ENCODE measurements at places on chromosomes 7 and 10.

DNA sequence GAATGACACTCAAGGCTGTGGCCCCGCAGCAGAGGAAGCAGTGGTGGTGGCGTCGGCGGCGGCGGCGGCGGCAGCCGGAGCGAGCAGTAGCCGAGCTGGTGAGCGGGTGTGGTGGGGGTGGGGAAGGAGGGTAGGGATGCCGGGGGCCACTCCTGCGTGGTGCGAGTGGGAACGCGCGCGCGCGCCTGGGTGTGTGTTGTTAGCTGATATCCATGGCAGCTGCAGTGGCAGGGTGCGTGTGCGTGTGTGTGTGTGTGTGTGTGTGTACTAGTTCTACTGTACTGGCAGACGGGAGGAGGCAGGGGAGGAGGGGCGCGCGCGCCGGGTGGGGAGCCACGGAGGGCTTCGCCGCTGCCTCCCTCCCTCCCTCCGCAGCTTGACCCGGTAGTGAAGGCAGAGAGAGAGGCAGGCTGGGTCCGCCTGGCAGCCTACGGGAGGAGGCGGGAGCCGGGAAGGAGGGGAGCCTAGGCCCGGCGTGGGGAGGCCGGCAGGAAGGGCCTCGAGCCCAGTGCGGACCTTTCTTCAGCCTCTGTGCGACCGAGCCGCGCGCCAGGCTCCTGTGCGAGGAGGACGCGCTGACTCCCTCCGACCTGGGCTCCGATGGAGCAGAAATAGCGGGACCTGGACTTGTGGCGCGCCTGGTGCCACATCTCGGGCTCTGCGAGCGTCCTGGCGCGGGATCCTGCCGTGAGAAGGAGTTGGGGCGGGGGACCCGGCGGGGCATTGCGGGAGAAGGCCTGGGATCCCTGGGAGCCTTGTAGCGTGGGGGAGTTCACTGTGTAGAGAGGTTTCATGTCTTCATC, at the start of gene MAGI2:
MAGI2 (minus strand) TSS at position 110 of the 803 bp plus-strand sequence. CDS start 347 bp downstream, outside the sequence.
- peak within 1 kb of the TSS; percentile 69 for H3K4me3 ChIP-seq
- no peaks in the 10 kb centered on the region for H3K36me3 ChIP-seq
- H3K27ac ChIP-seq, result no peak within 1 kb of the TSS
- H3K27me3 ChIP-seq, result peaks cover 55% of the 10 kb centered on the region
- DNase-seq, result no peak

DNA sequence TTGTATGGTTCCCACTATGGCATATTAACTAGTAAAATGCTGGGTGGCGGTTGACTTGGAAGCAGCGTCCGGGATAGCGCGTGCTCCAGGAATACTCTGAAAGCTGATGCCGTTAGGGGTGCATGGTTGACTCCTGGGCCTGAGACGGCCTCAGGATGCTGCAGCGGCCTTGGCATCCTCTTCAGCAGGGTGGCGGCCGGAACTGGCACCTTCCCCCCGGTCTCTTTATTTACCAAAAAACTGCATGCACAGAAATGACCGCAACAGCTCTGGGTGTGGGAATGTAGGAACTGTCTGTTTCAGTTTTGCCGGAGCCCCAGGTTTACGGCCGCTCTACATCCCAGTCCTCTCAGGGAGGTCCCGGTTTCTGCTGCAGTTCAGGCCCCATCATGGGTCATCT, 28.8 kb downstream of the PFKP start:
- H3K4me1 ChIP-seq, result peaks cover 54% of the 10 kb centered on the region
- H3K27ac ChIP-seq, result no peak overlapping the region
- H3K27me3 ChIP-seq, result no peaks in the 10 kb centered on the region

- peaks cover 4% of the 10 kb centered on the region for H3K36me3 ChIP-seq
- H3K27ac ChIP-seq, result peak overlapping the region; percentile 25
- no peak for DNase-seq
- peaks cover 6% of the 10 kb centered on the region for H3K4me1 ChIP-seq
- H3K27me3 ChIP-seq, result no peaks in the 10 kb centered on the region
Observed at GRCh38 chr7:6504996-6505395, 46.3 kb downstream of the GRID2IP start.

- no peaks in the 10 kb centered on the region for H3K4me1 ChIP-seq
- no peaks in the 10 kb centered on the region for H3K27me3 ChIP-seq
- no peaks in the 10 kb centered on the region for H3K36me3 ChIP-seq
- DNase-seq, result no peak
- no peak overlapping the region for H3K27ac ChIP-seq
- no peak overlapping the region for H3K4me3 ChIP-seq
Observed at GRCh38 chr7:148135116-148135515, 455.4 kb upstream of the C7orf33 start.

GRCh38 chr10:133308421-133309099, at the start of the genes TUBGCP2 and ZNF511:
TSS of gene TUBGCP2 (minus strand) at chr10:133308872. CDS start at chr10:133302941, 5,931 bp downstream.
TSS of gene ZNF511 (plus strand) at chr10:133308914. CDS start at chr10:133308944, 30 bp downstream.
- peak; percentile 89 for DNase-seq
- no peaks in the 10 kb centered on the region for H3K27me3 ChIP-seq
- H3K36me3 ChIP-seq, result peaks cover 32% of the 10 kb centered on the region
- peak within 1 kb of the TSS; percentile 99 for H3K27ac ChIP-seq

DNA sequence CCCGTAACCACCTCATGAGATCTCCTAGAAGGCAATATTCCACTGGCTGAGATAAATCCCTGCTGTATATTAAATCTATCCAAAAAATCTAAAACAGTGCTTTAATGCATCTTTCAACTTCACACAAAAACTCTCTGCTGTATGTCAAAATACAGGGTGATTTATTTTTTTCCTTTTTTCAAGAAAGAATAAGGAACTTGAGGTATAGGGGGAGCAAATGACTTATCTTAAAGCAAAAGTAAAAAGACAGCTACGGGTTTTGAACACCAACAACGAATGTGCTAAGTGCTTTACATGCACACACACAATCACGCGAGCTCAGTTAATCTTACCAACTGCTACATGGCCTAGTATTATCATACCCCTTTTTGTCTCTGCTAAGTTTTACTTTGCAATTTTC, 168.9 kb upstream of the PHF14 start:
- H3K27me3 ChIP-seq, result no peaks in the 10 kb centered on the region
- H3K4me3 ChIP-seq, result no peak overlapping the region
- no peak for DNase-seq
- no peak overlapping the region for H3K27ac ChIP-seq
- no peaks in the 10 kb centered on the region for H3K36me3 ChIP-seq

GRCh38 chr7:137774793-137775201, 72.0 kb downstream of the DGKI start:
- peaks cover 7% of the 10 kb centered on the region for H3K27me3 ChIP-seq
- no peak overlapping the region for H3K27ac ChIP-seq
- H3K4me1 ChIP-seq, result no peaks in the 10 kb centered on the region
- H3K36me3 ChIP-seq, result no peaks in the 10 kb centered on the region

DNA sequence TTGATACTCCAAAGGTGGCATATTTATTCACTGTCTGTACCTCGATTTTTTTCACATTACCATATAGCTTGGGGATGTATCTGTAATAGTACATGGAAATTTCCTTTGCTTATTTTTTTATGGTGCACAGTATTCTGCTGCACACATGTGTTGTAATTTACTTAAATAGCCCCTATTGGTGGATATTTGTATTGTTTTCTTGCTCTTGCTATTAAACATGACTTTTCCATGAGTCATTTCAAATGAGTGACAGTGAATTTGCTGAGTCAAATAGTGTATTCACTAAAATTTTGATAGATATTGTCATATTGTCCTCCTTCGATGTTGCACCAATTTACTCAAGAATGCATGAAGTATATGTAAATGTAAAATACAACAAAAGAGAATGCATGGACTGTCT, 122.7 kb upstream of the STEAP4 start:
- no peak overlapping the region for H3K4me3 ChIP-seq
- no peaks in the 10 kb centered on the region for H3K4me1 ChIP-seq
- no peak overlapping the region for H3K27ac ChIP-seq
- no peak for DNase-seq

GRCh38 chr7:113460067-113460466, 341.7 kb upstream of the SMIM30 start:
- no peak overlapping the region for H3K4me3 ChIP-seq
- no peak for DNase-seq
- no peak overlapping the region for H3K27ac ChIP-seq
- H3K36me3 ChIP-seq, result no peaks in the 10 kb centered on the region
- H3K27me3 ChIP-seq, result no peaks in the 10 kb centered on the region
- H3K4me1 ChIP-seq, result no peaks in the 10 kb centered on the region

GRCh38 chr7:43568529-43568928, 14.4 kb upstream of the STK17A start:
- H3K27ac ChIP-seq, result no peak overlapping the region
- H3K27me3 ChIP-seq, result peaks cover 5% of the 10 kb centered on the region
- no peak overlapping the region for H3K4me3 ChIP-seq

GRCh38 chr10:109374215-109374614, 549.1 kb downstream of the XPNPEP1 start:
- no peak for DNase-seq
- H3K27me3 ChIP-seq, result no peaks in the 10 kb centered on the region
- H3K4me3 ChIP-seq, result no peak overlapping the region

DNA sequence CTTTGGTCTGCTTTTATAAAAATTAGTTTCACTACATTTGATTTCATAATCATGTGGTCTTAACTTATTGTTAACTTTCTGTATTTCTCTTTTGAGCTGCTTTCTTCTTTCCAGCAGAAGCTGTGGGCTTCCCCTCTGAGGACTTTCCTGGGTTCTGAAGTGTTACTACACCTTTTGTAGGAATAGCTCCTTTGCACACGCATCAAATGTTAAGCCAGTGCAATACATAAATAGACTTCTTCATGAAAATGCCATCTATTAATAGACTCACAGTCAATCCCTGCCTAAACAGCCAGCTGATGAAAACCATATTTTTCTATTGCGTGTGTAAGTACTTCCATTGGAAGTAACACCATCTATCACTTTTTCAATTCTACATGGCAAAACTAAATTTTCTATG, 1.5 kb downstream of the ABCB4 start:
- H3K27ac ChIP-seq, result peak overlapping the region; percentile 97
- H3K4me1 ChIP-seq, result peaks cover 32% of the 10 kb centered on the region
- no peak for DNase-seq
- H3K36me3 ChIP-seq, result peaks cover 20% of the 10 kb centered on the region

DNA sequence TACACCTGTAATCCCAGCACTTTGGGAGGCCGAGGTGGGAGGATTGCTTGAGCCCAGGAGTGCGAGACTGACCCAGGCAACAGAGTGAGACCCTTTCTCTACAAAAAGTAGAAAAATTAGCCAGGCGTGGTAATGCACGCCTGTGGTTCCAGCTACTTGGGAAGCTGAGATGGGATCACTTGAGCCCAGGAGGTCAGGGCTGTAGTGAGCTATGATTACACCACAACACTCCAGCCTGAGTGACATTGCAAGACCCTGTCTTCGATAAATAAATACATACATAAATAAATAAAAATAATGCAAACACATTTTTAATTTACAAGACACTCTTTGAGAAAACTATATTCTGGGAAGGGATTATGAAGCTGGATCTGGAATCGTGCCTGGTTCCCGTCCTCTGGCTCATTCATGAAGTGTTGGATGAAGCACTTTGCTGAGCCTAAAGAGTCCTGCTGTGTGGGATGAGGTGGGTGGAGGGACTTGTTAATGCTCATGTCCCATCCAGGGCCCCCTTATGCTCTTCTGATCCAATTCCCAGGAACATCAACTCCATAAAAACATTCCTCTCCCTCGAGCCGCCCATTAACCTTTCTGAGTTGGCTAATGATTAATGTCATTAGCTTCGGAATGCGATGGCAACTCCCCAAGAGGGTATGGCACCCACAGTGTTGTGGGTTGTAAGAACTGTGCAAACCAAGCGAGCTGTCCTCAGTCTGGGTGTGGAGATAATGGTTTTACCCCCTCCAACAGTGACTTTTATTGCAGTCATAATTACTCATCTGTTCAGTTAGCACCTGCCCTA, 236.3 kb downstream of the BAMBI start:
- H3K36me3 ChIP-seq, result no peaks in the 10 kb centered on the region
- H3K27me3 ChIP-seq, result peaks cover 5% of the 10 kb centered on the region
- no peaks in the 10 kb centered on the region for H3K4me1 ChIP-seq

GRCh38 chr10:112160834-112161233, 22.7 kb downstream of the GPAM start:
- no peak overlapping the region for H3K27ac ChIP-seq
- no peak for DNase-seq
- H3K36me3 ChIP-seq, result peaks cover 61% of the 10 kb centered on the region
- no peaks in the 10 kb centered on the region for H3K4me1 ChIP-seq
- H3K4me3 ChIP-seq, result no peak overlapping the region
